8988T (cell line): ENCODE measurements at places on chromosomes 2 and 18.
A peak's percentile ranks its signal among the peaks of the same experiment; 100 is the strongest.

- DNase-seq: no peak
Observed at GRCh38 chr2:36569267-36569856, 28.6 kb downstream of the FEZ2 start.

DNA sequence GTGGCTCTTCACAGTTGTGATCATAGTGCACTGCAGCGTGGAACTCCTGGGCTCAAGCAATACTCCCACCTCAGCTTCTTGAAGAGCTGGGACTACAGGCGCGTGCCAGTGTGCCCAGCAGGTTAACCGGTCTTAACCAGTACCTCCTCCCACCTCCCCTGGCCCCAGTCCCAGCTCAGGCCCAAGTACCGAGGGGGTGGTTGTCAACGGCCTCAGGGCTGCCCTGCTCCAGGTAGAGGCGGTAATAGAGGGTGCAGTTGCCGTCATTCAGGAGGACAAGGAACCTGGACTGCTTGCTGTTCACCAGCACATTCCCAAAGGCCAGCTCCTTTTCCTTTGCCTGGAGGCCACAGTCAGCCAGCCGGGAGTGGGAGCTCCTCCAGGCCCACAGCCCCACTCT is 19.7 kb downstream of the CFAP65 start:
- DNase-seq: no peak

- no peak for DNase-seq
Observed at GRCh38 chr2:3334392-3335345, 42.9 kb downstream of the EIPR1 start.

GRCh38 chr2:124250433-124250832 is 225.3 kb downstream of the CNTNAP5 start:
- DNase-seq: no peak

DNA sequence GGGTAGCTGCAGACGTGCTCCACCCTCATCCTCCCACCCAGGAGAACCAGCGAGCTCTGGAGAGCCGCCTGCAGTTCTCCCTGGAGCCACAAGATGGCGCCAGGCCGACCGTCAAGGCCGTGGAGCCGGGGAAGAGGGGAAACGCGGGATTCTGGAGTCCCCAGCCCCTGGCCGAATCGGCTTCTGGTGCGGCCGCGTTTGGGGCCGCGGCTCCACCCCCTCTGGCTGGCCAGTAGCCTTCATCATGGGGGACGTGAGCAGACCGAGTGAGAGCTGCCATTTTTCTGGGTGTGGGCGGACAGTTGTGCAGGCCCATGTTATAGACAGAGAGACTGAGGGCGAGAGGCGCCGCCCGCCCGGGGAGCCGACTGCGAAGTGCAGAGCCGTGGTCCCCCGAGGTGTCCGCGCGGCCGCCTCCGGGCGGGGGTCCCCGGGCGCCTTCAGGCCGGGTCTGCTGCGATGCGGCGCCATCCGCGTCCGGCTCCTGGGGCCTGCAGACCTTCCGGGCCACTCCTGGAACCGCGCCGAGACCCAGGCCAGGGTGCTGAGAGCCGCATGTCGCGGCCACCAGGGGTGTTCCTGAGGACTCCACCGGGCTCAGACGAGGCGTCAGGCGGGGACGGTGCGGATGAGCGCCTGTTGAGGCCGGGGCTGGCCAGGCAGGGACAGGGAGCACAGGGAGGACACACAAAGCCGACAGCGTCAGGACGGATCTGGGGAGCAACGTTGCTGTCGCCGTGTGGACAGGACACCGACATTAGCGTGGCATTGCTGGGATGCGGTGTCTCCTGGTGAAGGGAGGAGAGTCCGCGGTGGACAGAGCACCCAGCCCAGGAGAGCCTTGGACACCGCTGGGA is 418.2 kb upstream of the HS6ST1 start:
- peak; percentile 76 for DNase-seq

- no peak for DNase-seq
Observed at GRCh38 chr2:128219891-128220290, 98.8 kb downstream of the HS6ST1 start.

- DNase-seq: no peak
Observed at GRCh38 chr2:137155356-137156104, 390.2 kb downstream of the THSD7B start.

GRCh38 chr2:40251137-40251536 is 200.8 kb downstream of the SLC8A1 start:
- DNase-seq: no peak

DNA sequence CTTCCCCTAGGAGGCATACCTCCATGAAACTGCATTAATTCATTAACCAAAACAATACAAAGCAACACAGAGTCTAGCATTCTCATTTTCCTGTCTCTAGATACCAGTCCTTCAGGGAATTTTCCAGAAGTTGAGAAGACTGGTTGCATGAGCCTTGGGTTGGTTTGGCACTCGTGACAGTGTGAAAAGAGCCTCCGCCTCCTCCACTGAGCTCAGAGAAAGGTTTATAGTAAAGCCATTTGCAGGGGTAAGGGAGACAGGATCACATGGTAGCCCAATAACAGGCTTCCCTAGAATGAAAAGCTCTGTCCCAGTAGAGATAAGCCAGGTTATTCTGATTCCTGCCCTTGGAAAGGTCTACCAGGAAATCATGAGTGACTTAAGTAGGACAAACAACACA is 9.7 kb upstream of the TMEM247 start:
- no peak for DNase-seq
